Heart left ventricle (tissue), 16 donors: ENCODE measurements at places on chromosomes 1 and 21.

DNA sequence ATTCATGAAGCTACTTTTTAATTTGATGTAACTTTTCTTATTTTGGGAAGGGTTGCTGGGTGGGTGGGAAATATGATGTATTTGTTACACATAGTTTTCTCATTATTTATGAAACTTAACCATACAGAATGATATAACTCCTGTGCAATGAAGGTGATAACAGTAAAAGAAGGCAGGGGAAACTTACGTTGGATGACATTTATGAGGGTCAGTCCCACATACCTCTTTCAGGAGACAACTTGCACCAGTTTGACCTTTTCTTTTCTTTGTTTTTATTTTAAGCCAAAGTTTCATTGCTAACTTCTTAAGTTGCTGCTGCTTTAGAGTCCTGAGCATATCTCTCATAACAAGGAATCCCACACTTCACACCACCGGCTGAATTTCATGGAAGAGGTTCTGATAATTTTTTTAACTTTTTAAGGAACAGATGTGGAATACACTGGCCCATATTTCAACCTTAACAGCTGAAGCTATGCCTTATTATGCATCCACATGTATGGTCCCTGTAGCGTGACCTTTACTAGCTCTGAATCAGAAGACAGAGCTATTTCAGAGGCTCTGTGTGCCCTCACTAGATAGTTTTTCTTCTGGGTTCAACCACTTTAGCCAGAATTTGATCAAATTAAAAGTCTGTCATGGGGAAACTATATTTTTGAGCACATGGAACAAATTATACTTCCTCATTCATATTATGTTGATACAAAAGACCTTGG lies 28.0 kb upstream of the KIAA1614 start:
- no peak for DNase-seq

DNA sequence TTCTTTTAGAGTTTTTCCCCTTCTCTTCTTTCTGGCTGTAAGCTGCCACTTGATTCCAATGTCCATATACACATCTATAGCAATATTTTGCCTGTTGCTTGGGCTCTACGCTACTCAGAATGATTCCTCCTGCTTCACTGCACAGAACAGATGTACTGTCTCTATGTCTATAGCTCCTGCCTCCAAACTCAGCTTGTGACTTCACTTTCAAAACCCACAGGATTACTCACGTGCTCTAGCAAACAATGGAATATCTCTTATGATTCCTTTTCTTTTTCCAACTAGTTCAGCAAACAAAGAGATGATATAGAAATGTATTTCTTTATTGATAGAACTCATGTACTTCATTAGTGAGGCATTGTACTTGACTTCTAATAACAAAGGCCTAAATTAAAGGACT lies 80.5 kb upstream of the SOX13 start:
- no peak for DNase-seq

DNA sequence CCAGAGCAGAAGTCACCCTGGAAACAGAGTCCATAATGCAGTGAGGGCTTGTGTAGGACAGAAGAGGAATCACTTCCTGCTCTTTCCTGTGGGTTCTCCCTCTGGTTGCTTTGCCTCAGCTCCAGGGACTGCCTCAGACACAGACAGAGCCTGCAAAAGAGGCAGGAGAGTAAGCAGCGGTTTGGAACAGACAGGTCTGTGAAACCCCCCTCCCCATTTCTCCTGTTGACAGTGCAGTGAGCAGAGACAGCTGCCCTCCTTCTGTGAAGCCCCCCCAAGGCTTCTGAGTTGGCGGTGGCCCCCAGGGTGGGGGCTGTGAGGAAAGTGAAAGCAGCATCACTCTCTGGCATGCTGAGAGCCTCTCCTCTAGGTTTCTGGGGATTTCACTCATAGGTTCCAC lies 53.0 kb downstream of the MAB21L3 start:
- DNase-seq: no peak

DNA sequence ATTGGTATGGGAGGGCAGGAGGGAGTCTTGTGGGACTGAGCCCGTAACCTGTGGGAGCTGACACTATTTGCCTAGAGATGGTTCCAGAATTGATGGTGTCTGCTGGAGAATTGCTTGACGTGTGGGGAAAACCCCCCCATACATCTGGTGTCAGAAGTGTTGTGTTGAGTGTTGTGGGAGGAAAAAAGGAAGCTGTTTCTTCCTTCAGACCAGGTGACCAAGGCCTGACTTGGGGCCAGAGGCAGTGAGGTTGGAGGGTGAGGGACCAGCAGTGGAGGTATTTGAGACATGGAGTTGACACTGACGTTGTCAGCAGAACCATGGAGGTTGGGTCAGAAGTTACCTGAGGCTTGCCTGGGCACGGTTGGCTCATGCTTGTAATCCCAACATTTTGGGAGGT lies 8.3 kb downstream of the SHISAL2A start:
- no peak for DNase-seq
